Pancreas (tissue), 10 donors: ENCODE measurements at places on chromosomes 7 and 10. TPM values are rescaled to one million over a fixed set of nuclear protein-coding genes. Genes with fewer than 3 reads are reported as not detected.

DNA sequence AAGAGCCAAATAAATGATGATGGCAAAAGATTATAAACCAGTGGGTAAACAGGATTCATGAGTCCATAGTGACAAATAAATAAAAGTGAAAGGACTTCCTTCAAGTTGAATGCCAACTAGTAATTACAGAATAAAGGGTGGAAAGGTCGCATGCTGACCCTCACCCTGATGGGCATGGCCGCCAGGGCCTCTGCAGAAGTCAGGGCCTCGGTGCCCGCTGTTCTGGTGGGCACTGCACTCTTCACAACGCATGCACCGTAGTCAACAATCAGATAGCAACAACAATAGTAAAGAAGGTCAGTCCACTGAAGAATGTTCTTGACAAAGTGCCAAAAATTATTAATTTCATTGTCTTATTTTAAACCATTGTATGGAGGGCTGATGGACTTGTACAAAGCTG lies 123.2 kb upstream of the LANCL2 start:
- DNase-seq = no peak

The SFTPA1 gene
- 9.6 TPM for total RNA-seq

The METTL27 gene
- total RNA-seq = 5.3 TPM

DNA sequence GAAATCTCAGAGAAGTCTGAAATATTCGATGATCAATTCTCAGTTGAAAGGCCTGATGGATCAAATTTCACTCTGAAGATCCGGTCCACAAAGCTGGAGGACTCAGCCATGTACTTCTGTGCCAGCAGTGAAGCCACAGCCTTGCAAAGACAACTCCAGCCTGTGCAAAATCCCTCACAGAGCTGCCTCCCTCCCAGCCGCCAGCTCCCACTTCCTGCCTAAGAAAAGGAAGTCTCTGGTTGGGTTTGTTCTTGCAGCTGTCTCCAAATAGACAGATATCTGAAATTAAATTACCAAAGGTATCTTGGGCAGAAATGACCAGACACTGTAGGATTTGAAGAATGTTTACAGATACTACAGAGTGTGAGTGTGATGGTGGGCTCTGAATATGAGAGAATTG lies 43.4 kb upstream of the PRSS58 start:
- no peak for DNase-seq

- no peak for DNase-seq
Observed at GRCh38 chr7:26011039-26011696, 140.8 kb upstream of the NFE2L3 start.

DNA sequence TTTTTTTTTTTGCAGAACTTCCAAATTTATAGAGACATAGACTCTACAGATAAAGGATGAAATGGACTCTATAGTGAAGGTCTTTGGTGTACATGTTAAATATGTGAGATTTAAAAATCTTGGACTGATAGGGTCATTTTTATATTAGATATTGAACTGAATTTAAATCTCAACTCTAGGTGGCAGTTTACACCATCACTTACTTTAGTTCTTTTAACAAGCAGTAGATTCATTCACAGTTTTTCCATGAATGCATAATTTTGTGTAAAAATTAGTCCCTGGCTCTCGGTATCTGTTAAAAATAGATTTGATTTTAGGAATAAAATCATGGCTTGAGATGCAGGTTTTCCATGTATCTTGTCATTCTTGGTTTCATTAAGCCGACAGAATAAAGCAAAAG lies 31.1 kb upstream of the SNX13 start:
- no peak for DNase-seq

DNA sequence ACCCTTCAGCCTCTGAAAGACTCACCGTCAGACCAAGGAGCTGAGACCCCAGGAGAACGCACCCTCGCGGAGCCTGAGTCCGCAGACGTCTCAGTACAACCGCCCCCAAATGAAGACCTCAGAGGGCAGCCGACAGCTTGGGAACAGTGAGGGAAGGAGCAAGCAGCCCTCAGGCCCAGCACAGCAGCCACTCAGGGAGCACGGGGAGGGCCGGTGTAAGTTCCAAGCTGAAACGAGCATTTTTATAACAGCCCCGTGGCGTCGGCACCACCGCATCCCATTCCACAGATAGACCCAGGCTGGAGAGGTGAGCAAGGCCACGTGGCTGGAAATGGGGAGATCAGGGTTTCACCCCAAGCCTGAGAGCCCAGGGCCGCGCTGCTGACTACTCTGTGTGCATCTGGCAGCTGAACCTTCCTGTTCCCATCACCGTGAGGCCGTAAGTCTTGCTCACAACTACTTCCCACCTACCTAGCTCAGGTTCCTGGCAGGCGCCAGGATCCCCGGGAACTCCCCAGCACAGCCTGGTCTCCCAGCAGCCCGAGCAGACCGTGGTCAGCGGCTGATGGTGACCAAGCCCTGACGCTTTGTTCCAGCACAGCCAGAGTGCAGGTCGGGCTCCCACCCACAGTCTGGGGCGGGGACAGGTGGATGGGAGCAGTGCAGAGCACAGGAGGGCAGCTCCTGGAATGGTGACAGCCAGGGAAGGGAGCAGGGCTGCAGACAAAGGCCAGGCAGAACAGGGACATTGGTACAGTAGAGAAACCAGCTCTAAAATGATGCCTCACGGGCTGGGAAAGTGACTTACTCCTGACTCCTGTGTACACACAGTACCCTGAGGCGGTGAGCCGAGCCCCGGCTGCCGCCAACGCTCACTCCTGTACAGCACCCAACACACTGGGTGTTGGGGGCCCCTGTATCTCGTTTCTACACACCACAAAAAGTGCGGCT lies 6.1 kb upstream of the NOM1 start:
- peak; percentile 37 for DNase-seq

The SLC29A4 gene
- 7.3 TPM for total RNA-seq

The CEP41 gene
- 3.5 TPM for total RNA-seq

DNA sequence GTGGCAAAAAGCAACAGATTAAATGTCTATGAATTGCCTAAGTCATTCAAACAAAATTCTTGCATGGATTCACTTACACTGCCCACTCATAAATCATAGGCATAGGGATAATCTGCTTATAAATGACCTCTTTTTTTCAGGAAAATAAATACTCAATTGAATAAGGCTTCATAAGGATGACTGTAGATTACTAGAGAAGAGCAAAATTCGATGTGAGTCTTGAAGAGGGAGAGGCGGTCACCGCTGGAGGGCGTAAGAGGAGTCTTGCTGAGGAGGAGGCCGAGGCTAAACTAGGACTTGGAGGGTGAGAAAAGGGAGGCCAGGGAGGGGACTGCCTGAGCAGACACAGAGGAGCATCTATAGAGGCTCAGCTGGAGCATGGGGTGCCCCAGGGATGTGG lies 135.4 kb upstream of the RSU1 start:
- DNase-seq = no peak

GRCh38 chr10:70426823-70427222 lies 14.7 kb downstream of the NODAL start:
- no peak for DNase-seq

- no peak for DNase-seq
Observed at GRCh38 chr10:61541960-61542359, 88.8 kb upstream of the TMEM26 start.

The KCNH2 gene
- total RNA-seq = 4.4 TPM

The PTER gene
- 12.0 TPM for total RNA-seq

- no peak for DNase-seq
Observed at GRCh38 chr7:28149291-28150101, 31.1 kb downstream of the JAZF1 start.

GRCh38 chr7:25028370-25029021 lies 48.5 kb upstream of the OSBPL3 start:
- no peak for DNase-seq

DNA sequence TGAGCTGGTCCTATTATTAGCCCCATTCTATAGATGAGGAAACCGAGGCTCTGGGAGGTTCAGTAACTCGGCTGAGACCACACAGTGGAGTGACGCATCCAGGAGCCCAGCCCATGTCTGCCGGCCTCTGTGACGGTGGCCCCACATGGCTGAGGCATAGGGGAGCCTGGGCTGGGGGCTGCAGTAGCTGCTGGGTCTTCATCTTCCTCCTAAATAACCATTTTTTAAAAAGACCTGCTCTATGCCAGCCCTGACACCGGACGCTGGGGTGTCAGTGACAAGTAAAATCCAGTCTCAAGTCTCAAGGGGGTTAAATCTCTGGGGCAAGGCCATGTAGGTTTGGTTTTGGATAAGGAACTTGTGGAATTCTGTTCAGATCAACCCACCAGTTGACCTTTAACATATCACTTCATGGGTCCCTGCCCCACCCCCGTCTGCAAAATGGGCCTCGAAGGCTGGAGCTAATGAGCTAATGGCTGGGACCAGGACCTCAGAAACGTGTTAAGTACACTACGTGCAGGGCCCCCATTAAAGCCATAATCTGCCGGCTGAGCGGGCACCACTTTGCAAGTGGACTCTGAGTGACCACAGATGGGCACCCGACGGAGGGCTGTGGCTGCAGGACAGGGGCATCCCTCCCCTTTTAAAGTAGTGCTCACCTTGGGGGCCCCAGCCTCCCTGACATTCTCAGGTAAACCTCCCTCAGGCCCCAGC lies 136.5 kb upstream of the UNC5B start:
- DNase-seq = peak; percentile 41

GRCh38 chr7:1555813-1556543 lies at the start of gene TMEM184A:
TSS of gene TMEM184A (minus strand) at chr7:1556205. CDS start at chr7:1555484, 721 bp downstream.
- DNase-seq = peak; percentile 98

The RPP30 gene
- 8.6 TPM for total RNA-seq

The STX1A gene
- 2.4 TPM for total RNA-seq

GRCh38 chr10:112782200-112782907 lies 167.7 kb upstream of the TCF7L2 start:
- DNase-seq = no peak

GRCh38 chr10:91941426-91941825 lies 17.9 kb downstream of the BTAF1 start:
- no peak for DNase-seq

The SLC39A12 gene
- not detected for total RNA-seq

DNA sequence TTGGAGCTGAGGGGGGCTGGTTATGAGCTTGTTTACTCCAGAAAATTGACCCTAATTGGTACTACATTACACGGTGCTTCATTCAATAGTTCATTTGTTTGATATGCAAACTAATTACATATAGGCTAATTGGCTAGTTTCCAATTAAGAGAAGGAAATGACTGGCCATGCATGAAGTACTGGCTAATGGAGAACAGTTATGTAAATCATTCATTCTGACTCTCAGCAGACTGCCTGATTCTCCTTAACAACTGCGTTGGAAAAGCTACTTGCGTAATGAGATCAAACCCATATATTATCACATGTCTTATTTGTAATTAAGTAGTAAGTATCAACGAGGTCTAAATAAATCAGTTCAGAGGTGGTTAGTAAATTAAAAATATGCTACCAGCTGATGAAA lies 81.8 kb upstream of the CTTNBP2 start:
- no peak for DNase-seq

The NODAL gene
- not detected for total RNA-seq

The TRPV5 gene
- total RNA-seq = not detected

GRCh38 chr10:5800782-5801181 lies 12.5 kb downstream of the GDI2 start:
- no peak for DNase-seq

DNA sequence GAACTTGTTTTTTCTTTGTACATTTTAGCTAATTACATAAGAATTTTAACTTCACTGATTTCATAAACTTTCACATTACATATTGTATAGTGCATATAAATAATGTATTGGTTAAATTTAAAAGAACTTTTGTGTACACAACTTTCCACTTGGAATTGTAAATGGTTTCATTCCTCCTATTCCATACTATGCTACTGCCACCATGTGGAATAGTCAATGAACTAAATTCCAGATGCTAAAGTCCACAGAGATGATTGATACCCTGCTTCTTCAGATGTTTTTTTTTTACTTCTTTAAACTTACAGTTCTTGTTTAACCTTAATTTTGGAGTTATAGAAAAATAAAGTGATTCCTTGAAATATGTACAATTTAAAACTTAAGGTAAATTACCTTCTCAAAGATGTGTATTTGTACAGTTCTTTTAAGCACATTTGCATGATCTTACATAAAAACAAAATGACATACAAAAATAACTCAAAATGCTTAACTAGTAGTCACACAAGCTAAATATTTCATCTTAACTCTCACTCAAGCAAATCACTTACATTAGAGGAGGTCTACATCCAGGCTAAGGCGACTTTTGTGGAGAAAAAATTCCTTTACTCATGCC lies 247.6 kb upstream of the HGF start:
- no peak for DNase-seq

- no peak for DNase-seq
Observed at GRCh38 chr10:116207690-116208089, 65.3 kb downstream of the GFRA1 start.

- DNase-seq = no peak
Observed at GRCh38 chr7:106692450-106693051, 31.6 kb upstream of the CCDC71L start.

The GRM8 gene
- 0.88 TPM for total RNA-seq

The MINDY4 gene
- 4.9 TPM for total RNA-seq

The SPDYE6 gene
- not detected for total RNA-seq

DNA sequence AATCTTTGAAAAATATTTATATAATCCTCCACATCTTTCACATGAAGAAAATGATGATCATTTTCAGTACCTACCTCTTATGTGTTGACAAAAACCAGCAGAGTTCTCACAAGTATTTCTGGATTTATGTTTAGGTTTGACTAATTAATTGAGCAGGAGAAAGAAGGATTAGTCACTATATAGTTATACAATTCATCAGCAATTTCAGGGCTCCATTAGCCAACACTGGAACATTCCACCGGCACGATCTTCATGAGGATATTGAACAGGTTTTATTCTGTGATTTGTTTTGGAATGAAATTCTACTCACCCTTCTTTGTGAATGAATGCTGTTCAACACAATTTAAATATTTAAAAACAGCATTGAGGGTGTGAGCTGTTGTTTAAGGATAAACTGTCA lies 163.2 kb downstream of the SEM1 start:
- DNase-seq = no peak

- no peak for DNase-seq
Observed at GRCh38 chr10:46555366-46555712, 1.1 kb downstream of the GPRIN2 start.

- no peak for DNase-seq
Observed at GRCh38 chr7:4131063-4131462, 551.0 kb upstream of the FOXK1 start.

The CCDC136 gene
- 2.4 TPM for total RNA-seq

GRCh38 chr7:18496341-18496700 lies 772 bp downstream of the HDAC9 start:
- DNase-seq = no peak

DNA sequence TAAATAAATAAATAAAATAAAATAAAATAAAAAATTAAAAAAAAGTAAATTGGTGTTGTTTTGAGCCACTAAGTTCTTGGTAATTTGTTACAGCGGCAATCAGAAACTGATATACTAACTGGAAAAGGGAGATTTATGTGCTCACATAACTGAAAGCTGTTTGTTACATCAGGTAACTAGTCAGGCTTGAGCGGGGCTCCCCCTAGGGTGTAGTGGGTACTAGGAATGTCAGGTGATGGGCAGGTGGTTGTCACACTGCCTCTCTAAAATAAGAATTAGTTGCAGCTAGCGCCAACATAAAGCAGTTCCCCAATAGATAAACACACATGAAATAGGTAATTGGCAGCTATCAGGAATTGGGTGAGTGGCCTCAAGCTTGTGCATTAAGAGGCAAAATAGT lies 1336.9 kb downstream of the XPNPEP1 start:
- DNase-seq = no peak

GRCh38 chr7:27377988-27378387 lies 135.4 kb downstream of the EVX1 start:
- no peak for DNase-seq

GRCh38 chr7:139515266-139515665 lies 8.2 kb upstream of the CLEC2L start:
- DNase-seq = no peak

- DNase-seq = no peak
Observed at GRCh38 chr10:7808686-7809267, 9.5 kb upstream of the TAF3 start.
